ENCODE measurements at places on chromosomes 3 and 15.

GRCh38 chr3:50435371-50436113 lies 67.9 kb downstream of the CACNA2D2 start:
- no peak for DNase-seq

DNA sequence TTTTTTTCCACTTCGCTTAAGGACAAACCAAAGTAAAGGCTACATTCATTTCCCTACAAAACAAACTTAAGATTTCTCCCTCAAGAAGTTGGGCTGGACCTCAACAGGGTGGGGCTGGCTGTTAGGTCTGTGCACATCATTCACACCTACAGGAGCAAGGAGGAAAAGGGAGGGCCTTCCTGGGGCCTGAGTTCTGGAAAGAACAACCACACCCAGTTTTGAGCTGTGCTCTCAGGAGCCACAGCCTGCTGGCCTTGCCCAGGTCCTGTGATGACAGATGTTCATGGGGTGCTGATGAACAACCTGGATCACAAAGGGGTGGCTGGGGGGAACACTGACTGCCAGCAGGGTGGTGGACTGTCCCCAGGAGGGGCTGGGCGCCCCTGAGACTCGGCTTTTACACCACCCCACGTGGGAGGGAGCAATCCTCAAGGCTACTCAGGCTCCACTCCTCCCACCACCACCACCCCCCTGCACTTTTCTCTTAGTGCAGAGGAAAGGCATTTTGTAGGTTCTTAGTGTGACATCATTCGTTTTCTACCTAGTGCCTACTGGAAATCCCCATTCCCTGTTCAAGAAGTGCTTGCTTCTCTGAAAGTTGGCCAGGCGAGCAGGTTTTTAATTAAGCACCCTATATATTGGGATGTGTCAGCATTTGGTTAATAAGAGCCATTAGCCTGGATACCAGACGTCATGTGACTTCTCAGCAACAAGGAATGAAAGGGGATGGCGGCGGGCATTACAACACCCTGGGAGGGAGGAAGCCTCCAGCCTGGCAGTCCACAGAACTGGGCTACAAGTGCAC lies 35.7 kb downstream of the CCNB2 start:
- no peak for DNase-seq

- DNase-seq = no peak
These were observed 42.3 kb downstream of the NEK10 start for GRCh38 chr3:27326629-27327545.

DNA sequence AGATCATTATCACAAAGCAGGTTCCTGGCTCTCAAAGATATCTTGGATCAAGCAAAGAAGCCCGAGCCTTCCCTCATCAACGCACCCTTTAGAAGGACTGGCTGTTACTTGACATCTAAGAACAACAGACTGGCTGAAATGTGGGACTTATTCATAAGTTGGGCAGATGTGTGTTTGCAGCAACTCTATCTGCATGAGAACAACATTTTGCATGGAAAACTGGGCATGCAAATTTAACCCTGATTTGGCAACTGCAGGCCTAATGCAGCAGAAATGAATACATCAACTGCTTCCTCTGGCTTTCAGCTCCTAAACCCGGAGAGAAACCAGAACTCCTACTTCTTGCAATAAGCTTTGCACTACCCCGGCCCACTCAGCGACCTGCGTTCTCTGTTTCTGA lies 35.0 kb upstream of the FOXP1 start:
- DNase-seq = no peak

All from lower leg skin (tissue), 4 donors.